ENCODE measurements at places on chromosomes 12 and 14.
A peak's percentile ranks its signal among the peaks of the same experiment; 100 is the strongest.

DNA sequence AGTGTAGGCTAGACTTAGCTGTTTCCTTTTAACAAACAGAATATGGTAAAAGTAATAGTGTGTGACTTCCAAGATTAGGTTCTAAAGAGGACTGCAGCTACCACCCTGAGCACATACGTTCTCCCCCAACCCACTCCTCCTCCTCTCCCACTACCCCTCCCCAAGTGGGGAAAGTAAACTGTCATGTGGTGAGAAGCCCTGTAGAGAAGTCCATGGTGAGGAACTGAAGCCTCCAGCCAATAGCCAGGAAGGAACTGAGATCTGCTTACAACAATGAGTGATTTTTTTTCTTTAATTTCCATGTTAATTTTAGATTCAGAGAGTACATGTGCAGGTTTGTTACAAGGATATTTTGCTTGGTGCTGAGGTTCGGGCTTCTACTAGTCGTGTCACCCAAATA lies 57.0 kb upstream of the EGLN3 start:
- DNase-seq: no peak

DNA sequence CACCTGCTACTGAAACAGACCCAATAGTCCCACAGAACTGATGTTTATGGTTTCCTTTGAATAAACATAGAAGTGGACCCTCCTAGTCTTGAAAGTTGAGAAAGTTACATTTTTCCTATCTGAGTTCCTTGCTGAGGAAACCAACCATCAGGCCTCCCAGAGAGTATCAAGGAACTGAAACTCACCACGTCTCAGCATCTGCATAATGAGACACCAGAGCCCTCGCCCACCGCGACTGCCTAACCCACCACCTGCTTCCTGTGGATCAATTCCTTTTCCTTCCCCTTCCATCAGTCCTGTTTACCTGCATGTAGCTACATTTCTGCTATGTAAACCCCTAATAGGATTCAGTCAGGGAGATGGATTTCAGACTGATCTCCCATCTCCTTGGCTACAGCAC lies 443.2 kb upstream of the TMEM132C start:
- DNase-seq: no peak

DNA sequence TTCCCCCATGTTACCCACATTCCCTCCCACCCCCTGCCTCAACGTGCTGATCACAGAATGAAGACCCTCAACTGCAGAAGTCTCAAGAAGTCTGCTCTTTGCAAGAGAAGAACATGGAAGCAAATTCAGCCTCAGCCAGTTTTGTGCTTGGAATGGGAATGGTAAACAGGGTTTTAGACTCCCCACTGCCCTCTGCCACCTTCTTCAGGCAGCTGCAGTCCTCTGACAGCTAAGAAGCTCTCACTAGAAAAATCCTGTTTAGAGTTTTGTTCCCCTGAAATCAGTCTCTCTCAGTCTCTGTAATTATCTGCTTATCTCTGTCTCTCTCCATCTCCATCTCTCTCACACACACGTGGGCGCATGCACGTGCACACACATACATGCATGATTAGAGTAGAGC lies 85.4 kb downstream of the CRACR2A start:
- no peak for DNase-seq

DNA sequence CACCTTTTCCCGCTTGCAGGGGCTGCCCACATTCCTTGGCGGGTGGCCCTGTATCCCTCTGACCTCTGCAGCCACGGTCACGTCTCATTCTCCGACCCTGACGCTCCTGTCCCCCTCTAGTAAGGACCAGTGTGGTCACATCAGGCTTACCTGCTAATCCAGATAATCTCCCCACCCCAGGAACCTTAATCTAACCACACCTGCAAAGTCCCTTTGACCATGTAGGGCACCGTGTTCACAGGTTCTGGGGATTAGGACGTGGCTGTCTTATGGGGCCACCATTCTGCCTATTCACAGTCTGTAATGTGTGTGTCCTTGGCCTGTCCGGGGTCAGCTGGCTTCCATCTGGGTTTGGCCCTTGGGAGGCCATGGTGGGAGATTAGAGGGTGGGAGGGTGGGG lies 368.9 kb downstream of the AACS start:
- no peak for DNase-seq

- DNase-seq: no peak
Observed at GRCh38 chr12:9721394-9722092, 11.4 kb downstream of the CLECL1 start.

GRCh38 chr12:12598864-12599263 lies 12.8 kb upstream of the CREBL2 start:
- DNase-seq: no peak

DNA sequence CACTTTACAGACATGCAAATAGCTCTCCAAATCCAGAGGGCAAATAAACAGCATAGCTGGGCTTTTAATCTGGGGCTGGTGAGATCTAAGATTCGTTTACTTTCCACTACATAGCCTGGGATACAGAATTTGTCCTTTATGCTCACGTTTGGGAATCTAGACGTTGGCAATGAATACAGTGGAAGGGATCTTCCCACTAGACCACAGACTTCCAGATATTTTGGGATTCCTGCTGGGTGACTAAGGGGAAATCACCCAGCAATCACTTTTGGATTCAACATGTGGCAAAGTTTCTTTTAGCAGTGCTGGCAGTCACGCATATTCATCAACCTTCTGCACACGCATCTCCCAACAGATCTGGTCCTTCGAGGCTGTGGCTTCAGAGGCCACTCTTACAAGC lies 23.5 kb downstream of the APPL2 start:
- DNase-seq: peak; percentile 68

DNA sequence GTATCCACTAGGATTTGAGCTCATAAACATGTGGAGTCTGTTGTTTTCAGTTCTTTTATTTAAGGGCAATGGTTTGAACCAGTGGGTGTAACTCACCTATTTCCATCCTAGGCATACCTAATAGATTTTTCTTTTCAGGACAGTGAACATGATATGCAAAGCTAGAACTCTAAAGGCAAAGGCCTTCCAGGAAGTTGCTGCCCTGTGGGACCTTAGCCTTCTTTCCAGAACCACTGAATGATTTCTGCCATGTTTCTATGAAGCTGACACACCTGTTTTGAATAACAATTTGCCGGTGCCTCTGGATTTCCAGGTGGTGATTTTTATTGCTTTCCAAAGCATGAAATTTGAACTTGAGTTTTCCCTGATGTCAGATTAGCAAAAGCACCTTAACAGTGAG lies 372.9 kb upstream of the FAR2 start:
- DNase-seq: no peak

DNA sequence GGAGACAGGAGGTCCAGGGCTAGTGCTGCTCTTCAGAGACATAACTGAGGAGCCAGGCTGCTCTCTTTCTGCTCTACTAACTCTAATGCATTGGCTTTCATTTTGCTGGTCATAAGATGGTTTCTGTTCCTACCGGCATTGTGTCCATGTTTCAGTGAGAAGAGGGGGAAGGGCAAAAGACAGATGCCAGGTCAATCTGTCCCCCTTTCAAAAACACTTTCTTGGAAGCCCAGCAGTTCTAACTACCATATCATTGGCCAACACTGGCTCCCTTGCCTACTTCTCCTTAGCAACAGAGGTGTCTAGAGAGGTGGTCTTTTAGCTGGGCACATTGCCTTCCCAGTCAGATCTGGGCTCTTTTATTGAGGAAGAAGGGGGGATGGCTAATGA lies 63.9 kb downstream of the TGFB3 start:
- DNase-seq: no peak

- no peak for DNase-seq
Observed at GRCh38 chr12:109606320-109607028, 32.9 kb downstream of the MVK start.

GRCh38 chr12:105030820-105031807 lies 45.0 kb downstream of the NOPCHAP1 start:
- DNase-seq: no peak

DNA sequence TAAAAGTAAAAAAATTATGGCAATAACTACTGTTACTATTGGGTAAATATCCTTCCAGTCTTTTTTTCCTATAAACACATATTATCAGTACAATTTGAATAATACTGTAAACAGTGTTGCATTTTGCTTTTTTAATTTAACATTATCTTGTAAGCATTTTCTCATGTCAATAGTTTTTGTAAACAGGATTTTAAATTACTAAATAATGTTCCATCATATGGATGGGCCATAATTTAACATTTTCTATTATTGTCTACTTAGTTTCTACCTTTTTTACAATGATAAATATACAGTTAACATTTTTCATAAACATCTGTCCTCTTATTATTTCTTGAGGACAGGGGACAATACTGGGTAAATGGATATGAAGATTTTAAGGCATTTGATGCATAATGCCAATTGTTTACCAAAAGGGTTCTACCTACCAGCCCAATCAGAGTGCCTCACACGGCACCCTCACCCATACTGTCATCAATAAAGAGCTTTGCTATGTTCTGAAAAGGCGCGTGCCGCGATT lies 759 bp upstream of the ACVR1B start:
- no peak for DNase-seq

GRCh38 chr12:26331136-26331535 lies 135.8 kb downstream of the SSPN start:
- no peak for DNase-seq

GRCh38 chr14:76953311-76953945 lies 75.1 kb downstream of the IRF2BPL start:
- peak; percentile 81 for DNase-seq

DNA sequence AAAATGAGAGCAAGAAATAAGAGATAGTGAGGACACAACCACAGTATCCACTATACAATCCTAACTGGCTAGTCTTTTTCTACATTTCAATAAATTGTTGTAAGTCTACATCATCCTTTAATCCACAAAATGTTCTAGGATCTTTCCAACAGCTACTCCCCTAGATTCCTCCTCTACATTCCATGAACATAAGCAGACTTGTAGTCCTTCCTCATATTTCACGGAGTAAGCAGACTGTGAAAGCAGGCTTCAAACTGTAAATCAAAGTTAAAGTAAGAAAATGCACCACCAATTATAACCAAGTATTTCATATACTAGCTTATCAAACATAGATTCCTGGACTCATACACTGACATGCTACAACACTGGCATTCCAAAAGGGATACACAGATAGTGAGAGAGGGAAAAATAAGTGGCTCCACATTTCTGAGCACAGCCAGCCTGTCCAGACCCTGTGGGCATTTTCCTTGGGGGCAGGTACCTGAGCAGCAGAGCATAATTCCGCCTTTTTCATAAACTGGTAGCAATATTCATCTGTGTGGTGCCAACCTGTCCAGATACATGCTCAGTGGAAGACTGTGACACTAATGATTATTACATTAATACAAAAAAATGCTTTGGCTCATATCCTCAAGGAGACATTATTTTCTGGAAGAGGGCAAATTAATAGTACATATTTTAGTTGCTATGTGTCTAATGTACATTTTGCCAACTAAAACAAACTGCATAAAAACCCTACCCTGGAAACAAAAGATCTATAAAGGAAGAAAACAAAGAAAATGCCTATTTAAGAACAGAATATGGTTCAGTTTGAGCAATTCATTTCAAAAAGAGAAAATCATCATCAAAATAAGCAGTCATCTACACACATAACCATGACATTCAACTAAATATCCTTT lies 113.3 kb upstream of the FSCB start:
- DNase-seq: no peak

DNA sequence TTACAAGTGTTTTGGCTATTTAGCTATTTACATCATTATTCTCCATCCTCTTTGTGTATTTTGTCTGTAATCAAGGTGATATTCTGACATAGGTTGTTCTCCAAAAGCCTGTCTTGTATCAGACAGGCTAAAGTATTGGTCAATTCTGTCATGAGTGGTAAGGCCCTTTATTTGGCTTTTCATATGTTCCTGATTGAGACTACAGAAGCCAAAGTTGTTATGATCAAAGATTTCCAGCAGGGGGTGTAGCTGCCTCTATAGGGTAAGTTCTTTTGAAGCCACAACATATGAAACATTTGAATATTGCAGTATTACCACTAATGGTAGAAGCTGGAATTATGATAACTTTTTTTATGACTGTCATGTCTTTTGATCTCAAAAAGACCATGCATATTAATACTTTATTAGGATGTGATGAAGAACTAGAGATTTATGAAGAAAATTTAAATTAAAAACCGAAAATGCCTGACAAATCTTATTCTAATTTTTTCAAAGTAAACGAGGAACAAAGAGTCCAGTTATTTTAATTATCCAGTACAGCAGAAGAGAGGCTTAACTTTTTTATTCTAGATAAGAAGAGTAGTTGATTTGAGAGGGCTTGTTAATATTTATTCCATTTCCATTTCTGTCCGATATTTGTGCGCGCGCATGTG lies 3.4 kb upstream of the ARHGAP5 start:
- peak; percentile 75 for DNase-seq

GRCh38 chr12:123254853-123255446 lies 16.7 kb downstream of the CDK2AP1 start:
- DNase-seq: no peak

DNA sequence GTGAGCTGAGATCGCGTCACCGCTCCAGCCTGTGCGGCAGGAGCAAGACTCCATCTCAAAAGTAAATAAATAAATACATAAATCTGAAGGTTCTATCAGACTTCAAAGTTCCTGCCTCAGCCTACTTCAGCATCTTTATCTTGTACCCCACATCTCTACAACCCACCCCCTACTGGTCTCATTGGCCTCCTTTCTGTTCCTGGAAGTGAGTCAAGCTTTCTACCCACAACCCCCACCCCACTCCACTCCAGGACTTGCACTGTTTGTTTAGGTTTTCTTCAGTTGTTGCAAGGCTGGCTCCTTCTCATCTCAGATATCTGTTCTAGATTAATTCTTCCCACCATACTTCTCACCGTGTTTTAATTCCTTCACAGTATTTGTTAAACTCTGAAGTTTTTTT lies 714 bp upstream of the PSMC6 start:
- no peak for DNase-seq

DNA sequence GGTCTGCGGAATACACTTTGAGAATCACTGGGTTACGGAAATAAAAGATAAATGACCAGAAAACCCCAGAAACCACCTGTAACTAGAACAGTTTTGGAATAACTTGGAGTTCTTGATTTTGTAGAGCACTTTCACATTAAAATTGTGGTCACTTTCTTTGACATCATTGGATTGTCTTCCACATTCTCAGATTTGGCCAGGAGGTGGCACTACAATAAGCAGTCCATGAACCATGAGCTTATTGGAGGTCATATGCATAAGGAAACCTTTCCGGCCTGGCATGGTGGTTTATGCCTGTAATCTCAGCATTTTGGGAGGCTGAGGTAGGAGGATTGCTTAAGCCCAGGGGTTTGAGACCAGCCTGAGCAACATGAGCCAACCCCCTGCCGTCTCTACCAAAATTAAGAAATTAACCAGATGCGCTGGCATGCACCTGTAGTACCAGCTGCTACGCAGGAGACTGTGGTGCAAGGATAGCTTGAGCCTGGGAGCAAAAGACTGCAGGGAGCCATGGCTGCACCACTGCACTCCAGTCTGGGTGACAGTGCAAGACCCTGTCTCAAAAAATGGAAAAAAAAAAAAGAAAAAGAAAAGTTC lies 107.7 kb upstream of the CAND1 start:
- peak; percentile 46 for DNase-seq
